ENCODE measurements at places on chromosomes 6 and 20. TPM values are rescaled to one million over a fixed set of nuclear protein-coding genes. Genes with fewer than 3 reads are reported as not detected.
A peak's percentile ranks its signal among the peaks of the same experiment; 100 is the strongest.

- peak overlapping the region; percentile 68 for H3K27ac ChIP-seq
- H3K36me3 ChIP-seq = peaks cover 6% of the 10 kb centered on the region
- peaks cover 36% of the 10 kb centered on the region for H3K4me1 ChIP-seq
- H3K27me3 ChIP-seq = no peaks in the 10 kb centered on the region
Observed at GRCh38 chr6:167827583-167828324, 1.0 kb downstream of the AFDN start.

Gene HAO1
- not detected for total RNA-seq

Gene SYCP2
- not detected for total RNA-seq

GRCh38 chr6:6582131-6582530 lies 6.4 kb upstream of the LY86 start:
- H3K4me1 ChIP-seq = no peaks in the 10 kb centered on the region
- no peaks in the 10 kb centered on the region for H3K36me3 ChIP-seq
- H3K4me3 ChIP-seq = no peak overlapping the region
- H3K27ac ChIP-seq = no peak overlapping the region
- no peaks in the 10 kb centered on the region for H3K27me3 ChIP-seq
- DNase-seq = no peak

DNA sequence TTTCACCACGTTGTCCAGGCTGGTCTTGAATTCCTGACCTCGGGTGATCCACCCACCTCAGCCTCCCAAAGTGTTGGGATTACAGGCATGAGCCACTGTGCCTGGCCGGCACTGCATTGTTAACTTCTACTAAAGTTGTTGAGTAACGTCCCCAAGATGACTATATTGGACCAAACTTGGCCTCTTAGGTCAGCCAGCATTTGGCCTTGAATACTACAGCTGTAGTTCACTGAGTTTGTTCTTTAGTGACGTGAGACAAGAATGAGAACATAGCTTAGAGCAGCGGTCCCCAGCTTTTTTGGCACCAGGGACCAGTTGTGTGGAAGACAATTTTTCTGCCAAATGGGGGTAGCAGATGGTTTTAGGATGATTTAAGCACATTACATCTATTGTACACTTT lies 237.1 kb downstream of the TBC1D7 start:
- no peak overlapping the region for H3K27ac ChIP-seq
- H3K4me3 ChIP-seq = no peak overlapping the region
- DNase-seq = no peak
- no peaks in the 10 kb centered on the region for H3K27me3 ChIP-seq
- peaks cover 19% of the 10 kb centered on the region for H3K4me1 ChIP-seq
- H3K36me3 ChIP-seq = no peaks in the 10 kb centered on the region

DNA sequence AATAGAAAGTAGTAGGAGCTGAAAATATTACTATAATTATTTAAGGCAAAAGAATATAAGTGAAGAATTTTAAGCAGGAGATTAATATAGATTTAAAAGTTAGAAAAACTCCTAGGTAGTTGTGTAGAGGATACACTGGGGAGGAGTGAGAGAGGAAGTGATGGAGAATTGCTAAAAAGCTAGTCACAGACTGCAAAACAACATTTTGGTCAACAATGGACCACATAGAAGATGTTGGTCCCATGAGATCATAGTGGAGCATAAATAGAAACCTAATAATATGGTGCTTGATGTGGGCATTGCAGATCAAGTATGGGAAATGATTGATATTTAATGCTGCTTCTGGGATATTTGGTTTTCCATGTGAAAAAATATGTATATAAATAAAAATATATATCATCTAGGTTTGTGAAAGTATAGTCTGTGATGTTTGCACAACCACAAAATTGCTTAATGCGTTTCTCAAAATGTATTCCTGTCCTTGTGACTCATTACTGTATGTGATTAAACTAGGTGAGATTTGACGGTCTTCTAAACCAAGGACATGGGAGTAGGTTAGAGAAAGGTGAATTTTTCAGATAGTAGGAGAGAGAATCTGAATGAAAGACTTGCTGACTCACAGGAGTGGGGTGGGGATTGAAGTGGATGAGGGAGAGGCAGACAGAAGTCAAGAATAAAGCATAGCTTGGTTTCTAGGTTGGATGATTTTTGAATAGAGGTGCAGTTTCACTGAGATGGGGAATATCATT lies 174.0 kb downstream of the BCKDHB start:
- no peak overlapping the region for H3K4me3 ChIP-seq
- H3K36me3 ChIP-seq = no peaks in the 10 kb centered on the region
- peaks cover 17% of the 10 kb centered on the region for H3K4me1 ChIP-seq
- DNase-seq = peak; percentile 9
- H3K27me3 ChIP-seq = no peaks in the 10 kb centered on the region

Gene BCAS1
- not detected for total RNA-seq

GRCh38 chr6:108877046-108877751 lies 29.0 kb downstream of the ARMC2 start:
- peak; percentile 9 for DNase-seq
- no peak overlapping the region for H3K27ac ChIP-seq
- no peaks in the 10 kb centered on the region for H3K4me1 ChIP-seq
- no peaks in the 10 kb centered on the region for H3K36me3 ChIP-seq

Gene LY6G6C
- total RNA-seq = not detected

Gene CNR1
- total RNA-seq = 0.39 TPM
